Naive thymus-derived CD4-positive, alpha-beta T cell (primary cell): ENCODE measurements at places on chromosomes 13 and 19. TPM values are rescaled to one million over a fixed set of nuclear protein-coding genes. Genes with fewer than 3 reads are reported as not detected.

The MIPEP gene
- total RNA-seq = 8.0 TPM

The FPR2 gene
- not detected for total RNA-seq

The ZFP36 gene
- 177 TPM for total RNA-seq

The FOXO1 gene
- 93.7 TPM for total RNA-seq

The MEGF8 gene
- total RNA-seq = 8.6 TPM

The CYP4F11 gene
- not detected in 2 replicates for total RNA-seq

The AP2S1 gene
- total RNA-seq = 99.5 and 116 TPM in 2 replicates

The KIR2DL1 gene
- 1.2 TPM for total RNA-seq

- H3K4me3 ChIP-seq = no peak overlapping the region
- H3K27ac ChIP-seq = no peak overlapping the region
- H3K4me1 ChIP-seq = no peaks in the 10 kb centered on the region
- no peaks in the 10 kb centered on the region for H3K27me3 ChIP-seq
Measured at GRCh38 chr13:109408591-109409382, 377.6 kb downstream of the IRS2 start.

DNA sequence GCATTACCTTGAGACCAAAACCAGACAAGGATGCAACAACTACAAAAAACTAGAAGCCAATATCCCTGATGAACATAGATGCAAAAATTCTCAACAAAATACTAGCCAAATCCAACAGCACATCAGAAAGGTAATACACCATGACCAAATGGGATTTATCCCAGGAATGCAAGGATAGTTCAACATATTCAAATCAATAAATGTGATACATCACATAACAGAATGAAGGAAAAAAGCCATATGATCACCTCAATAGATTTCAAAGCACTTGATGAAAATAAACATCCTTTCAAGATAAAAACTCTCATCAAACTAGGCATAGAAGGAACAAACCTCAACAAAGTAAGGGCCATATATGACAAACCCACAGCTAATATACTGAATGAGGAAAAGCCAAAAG, 10.2 kb upstream of the ZNF546 start:
- H3K27ac ChIP-seq = no peak overlapping the region
- H3K27me3 ChIP-seq = no peaks in the 10 kb centered on the region
- no peak for DNase-seq
- no peaks in the 10 kb centered on the region for H3K36me3 ChIP-seq
- no peak overlapping the region for H3K4me3 ChIP-seq

GRCh38 chr19:56266051-56266450, 6.5 kb upstream of the EDDM13 start:
- H3K36me3 ChIP-seq = no peaks in the 10 kb centered on the region
- H3K27ac ChIP-seq = no peak overlapping the region
- no peak for DNase-seq
- no peaks in the 10 kb centered on the region for H3K27me3 ChIP-seq
- H3K4me3 ChIP-seq = no peak overlapping the region
- no peaks in the 10 kb centered on the region for H3K4me1 ChIP-seq

DNA sequence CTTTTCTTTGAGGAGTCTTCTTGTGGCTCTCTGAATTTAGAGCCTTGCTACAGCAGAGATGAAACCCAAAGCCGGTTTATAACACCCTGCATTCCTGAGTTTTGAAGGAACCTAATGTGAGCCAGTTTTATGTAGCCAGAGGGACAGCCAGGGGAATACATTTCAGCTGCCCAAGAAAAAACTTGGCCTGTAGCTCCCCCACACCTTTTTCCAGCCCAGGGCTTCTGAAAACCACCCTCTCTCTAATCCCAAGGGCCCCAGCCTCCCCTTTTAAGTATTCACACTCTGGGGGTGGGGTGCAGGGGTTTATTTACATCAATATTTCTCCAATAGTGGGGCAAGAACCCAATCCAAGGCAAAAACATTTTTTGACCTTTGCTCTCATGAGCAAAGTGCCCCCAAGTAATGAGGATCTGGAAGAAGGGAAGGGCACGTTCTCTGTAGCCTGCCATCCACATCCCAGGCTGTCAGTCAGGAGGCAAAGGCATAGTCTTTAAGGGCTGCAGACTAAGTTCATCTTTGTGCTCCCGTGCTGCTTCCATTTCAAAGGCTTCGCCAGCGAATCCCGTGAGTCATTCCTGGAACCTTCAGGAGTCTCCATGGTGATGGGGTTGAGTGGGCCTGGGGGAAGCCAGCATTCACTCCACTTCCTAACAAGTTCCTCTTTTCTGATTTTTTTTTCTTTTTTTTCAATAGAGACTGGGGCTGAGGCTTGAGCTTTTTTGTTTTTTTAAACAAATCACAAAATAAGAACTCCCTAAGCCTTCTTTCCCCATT, 33.2 kb upstream of the MEDAG start:
- no peaks in the 10 kb centered on the region for H3K4me1 ChIP-seq
- H3K27ac ChIP-seq = no peak overlapping the region
- no peaks in the 10 kb centered on the region for H3K36me3 ChIP-seq
- no peak overlapping the region for H3K4me3 ChIP-seq
- no peak for DNase-seq

GRCh38 chr19:6617374-6617773, 26.4 kb upstream of the CD70 start:
- no peak for DNase-seq
- no peak overlapping the region for H3K4me3 ChIP-seq
- no peaks in the 10 kb centered on the region for H3K4me1 ChIP-seq
- H3K36me3 ChIP-seq = no peaks in the 10 kb centered on the region
- H3K27me3 ChIP-seq = no peaks in the 10 kb centered on the region
- no peak overlapping the region for H3K27ac ChIP-seq

- peaks cover 7% of the 10 kb centered on the region for H3K4me1 ChIP-seq
- H3K27ac ChIP-seq = no peak overlapping the region
- H3K4me3 ChIP-seq = no peak overlapping the region
- H3K36me3 ChIP-seq = no peaks in the 10 kb centered on the region
- no peak for DNase-seq
Measured at GRCh38 chr13:50340146-50340545, 324.9 kb downstream of the KCNRG start.

DNA sequence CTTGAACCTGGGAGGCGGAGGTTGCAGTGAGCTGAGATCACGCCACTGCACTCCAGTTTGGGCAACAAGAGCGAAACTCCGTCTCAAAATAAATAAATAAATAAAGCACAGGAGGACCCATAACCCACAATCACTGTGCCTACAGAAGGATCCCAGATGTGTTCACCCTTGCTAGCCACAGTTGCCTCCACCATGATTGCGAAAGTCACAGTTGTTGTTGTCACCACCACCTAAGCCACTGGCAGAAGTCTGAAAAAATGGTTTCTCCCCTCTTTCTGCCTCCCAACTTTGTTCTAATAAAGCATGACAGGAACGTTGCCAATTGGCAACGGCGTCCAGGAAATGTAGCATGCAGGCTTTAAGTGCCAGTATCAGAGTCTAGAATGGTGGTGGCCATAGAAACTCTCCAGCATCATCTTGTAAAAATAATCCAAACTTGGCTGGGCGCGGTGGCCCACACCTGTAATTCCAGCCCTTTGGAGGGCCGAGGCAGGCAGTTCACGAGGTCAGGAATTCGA, 2.2 kb upstream of the EPS15L1 start:
- DNase-seq = no peak
- H3K27ac ChIP-seq = no peak overlapping the region
- peaks cover 15% of the 10 kb centered on the region for H3K4me1 ChIP-seq
- no peak overlapping the region for H3K4me3 ChIP-seq

- peaks cover 4% of the 10 kb centered on the region for H3K36me3 ChIP-seq
- no peak for DNase-seq
- H3K27me3 ChIP-seq = no peaks in the 10 kb centered on the region
Measured at GRCh38 chr19:48636859-48637448, at the start of gene DBP. Gene DBP (minus strand): TSS chr19:48637379. CDS start chr19:48636994, 385 bp downstream.

- no peaks in the 10 kb centered on the region for H3K27me3 ChIP-seq
- no peak overlapping the region for H3K27ac ChIP-seq
- no peaks in the 10 kb centered on the region for H3K36me3 ChIP-seq
- no peaks in the 10 kb centered on the region for H3K4me1 ChIP-seq
- no peak for DNase-seq
Measured at GRCh38 chr13:82187227-82187626, 1695.0 kb downstream of the SLITRK1 start.

DNA sequence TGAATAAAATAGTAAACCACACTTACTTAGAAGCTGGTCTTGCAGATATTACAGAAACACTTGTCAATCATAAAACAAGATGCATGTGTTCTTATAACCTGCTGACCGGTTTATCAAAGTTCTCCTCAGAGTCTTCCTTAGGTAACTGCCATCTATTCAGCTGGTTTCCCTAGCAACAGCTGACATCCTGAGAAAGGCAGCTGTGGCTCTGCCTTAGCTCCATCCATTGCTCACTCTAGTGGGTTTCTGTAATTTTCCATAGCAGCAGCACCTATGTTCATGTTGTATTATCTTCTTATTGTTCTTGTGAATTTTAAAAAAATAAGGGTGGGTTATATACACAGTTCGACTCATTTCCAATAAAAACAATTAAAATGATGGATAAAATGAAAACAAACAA, 87.8 kb downstream of the RAP2A start:
- H3K4me3 ChIP-seq = no peak overlapping the region
- H3K4me1 ChIP-seq = no peaks in the 10 kb centered on the region
- no peaks in the 10 kb centered on the region for H3K36me3 ChIP-seq
- no peak for DNase-seq

- no peak for DNase-seq
- peaks cover 4% of the 10 kb centered on the region for H3K4me1 ChIP-seq
- no peaks in the 10 kb centered on the region for H3K36me3 ChIP-seq
- no peaks in the 10 kb centered on the region for H3K27me3 ChIP-seq
- H3K4me3 ChIP-seq = no peak overlapping the region
Measured at GRCh38 chr13:26386026-26386425, 132.1 kb downstream of the CDK8 start.

GRCh38 chr13:71039440-71039839, 827.6 kb downstream of the DACH1 start:
- no peak overlapping the region for H3K27ac ChIP-seq
- no peak for DNase-seq
- no peaks in the 10 kb centered on the region for H3K4me1 ChIP-seq
- H3K4me3 ChIP-seq = no peak overlapping the region
- H3K27me3 ChIP-seq = no peaks in the 10 kb centered on the region

- no peak overlapping the region for H3K4me3 ChIP-seq
- DNase-seq = no peak
- H3K27ac ChIP-seq = no peak overlapping the region
- no peaks in the 10 kb centered on the region for H3K36me3 ChIP-seq
- peaks cover 2% of the 10 kb centered on the region for H3K27me3 ChIP-seq
- no peaks in the 10 kb centered on the region for H3K4me1 ChIP-seq
Measured at GRCh38 chr19:19217099-19217498, 5.3 kb downstream of the NCAN start.

- DNase-seq = no peak
- H3K4me3 ChIP-seq = no peak overlapping the region
- H3K36me3 ChIP-seq = peaks cover 86% of the 10 kb centered on the region
Measured at GRCh38 chr13:46142776-46143175, 37.9 kb upstream of the CPB2 start.

- DNase-seq = no peak
- H3K36me3 ChIP-seq = no peaks in the 10 kb centered on the region
- no peak overlapping the region for H3K4me3 ChIP-seq
- no peak overlapping the region for H3K27ac ChIP-seq
- no peaks in the 10 kb centered on the region for H3K4me1 ChIP-seq
Measured at GRCh38 chr13:30329009-30329585, 21.7 kb upstream of the KATNAL1 start.

GRCh38 chr13:51761643-51762350, 42.2 kb downstream of the DHRS12 start:
- H3K27me3 ChIP-seq = no peaks in the 10 kb centered on the region
- peaks cover 6% of the 10 kb centered on the region for H3K4me1 ChIP-seq
- peaks cover 9% of the 10 kb centered on the region for H3K36me3 ChIP-seq

GRCh38 chr19:45069056-45069455, 7.2 kb downstream of the ZNF296 start:
- no peak overlapping the region for H3K4me3 ChIP-seq
- H3K27ac ChIP-seq = no peak overlapping the region
- H3K27me3 ChIP-seq = no peaks in the 10 kb centered on the region
- DNase-seq = no peak
- H3K36me3 ChIP-seq = peaks cover 77% of the 10 kb centered on the region
